ENCODE measurements at places on chromosomes 16 and 17.

DNA sequence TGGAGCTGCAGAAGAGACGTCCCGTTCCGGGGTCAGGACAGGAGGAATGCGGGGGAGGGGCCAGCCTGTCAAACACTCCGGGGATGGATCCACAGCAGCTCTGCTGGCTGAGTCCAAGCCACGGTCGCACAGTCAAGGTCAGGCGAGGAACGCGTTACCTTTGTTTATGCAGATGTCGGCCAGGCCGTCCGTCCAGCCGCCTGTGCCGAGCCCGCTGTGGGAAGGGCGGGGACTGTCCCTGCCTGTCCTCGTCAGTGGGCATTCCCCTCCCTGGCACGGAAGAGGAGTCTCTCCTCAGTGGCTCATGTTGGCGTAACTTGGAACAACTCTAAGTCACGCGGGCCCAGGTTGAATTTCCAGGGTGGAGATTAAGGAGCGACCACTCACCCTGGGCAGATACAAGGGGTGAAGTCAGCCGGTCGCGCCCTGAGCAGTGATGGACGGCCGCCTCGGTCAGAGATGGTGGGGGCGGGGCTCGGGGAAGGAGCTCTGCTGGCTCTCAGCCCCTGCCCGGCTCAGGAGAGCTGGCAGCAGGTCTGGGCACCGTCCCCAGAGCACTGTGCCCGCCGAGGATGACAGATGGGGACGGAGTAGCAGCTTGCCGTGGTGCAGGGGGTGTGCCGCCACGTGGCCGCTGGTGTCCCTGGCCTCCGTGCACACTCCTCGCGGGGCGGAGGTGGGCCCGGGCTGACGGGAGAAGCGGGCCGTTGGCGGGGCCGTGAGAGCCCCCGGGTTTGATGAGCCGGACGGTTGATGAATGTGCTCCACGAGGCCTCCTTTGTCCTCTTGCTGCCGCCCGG, 7.3 kb downstream of the CACNA1H start:
- DNase-seq, result no peak

DNA sequence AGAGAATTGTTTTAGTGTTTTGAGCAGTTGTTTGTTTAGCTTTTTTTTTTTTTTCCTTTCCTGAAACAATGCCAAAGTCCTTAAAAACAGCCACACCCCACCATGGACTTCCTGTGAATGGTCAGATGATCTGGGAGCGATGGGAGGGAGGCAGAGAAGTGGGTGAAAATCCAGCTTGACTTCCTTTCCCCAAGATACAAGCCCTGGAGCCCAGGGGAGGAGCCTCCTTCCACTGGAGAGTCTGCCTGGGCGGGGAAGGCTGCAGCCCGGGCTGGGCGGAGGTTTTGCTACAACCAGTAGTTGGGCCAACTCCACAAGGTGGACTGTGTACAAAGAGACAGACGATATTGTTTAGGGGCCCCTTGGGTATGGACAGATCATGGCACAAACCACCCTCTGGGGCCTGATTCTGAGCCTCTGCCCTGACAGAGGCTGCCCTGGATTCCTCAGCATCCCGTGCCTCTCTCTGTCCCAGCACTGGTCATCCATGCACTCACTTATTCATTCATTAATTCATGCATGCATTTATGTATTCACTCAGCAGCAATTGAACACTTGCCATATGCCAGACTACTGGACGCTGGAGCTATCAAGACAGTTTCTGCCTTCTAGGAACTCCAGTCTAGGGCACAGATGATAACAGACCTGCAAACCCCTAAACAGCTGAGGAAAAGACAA, 29.8 kb downstream of the WSB1 start:
- peak; percentile 55 for DNase-seq

DNA sequence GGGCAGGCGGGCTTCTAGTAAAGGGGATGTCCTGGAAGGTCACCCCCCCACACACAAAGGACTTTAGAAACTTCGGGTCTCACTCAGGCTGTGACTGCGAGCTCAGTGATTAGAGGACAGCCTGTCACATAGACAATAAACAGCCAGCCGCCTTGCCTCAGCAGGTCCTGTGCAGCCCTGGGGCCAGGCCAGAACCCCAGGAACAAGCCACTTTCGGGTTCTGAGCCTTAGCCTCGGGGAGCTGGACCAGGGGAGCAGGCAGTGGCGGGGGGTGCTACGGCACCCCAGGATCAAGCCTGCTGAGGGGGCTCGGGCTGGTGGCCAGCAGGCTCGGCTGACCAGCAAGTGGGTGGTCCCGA, 1.1 kb downstream of the GAS7 start:
- DNase-seq, result no peak

DNA sequence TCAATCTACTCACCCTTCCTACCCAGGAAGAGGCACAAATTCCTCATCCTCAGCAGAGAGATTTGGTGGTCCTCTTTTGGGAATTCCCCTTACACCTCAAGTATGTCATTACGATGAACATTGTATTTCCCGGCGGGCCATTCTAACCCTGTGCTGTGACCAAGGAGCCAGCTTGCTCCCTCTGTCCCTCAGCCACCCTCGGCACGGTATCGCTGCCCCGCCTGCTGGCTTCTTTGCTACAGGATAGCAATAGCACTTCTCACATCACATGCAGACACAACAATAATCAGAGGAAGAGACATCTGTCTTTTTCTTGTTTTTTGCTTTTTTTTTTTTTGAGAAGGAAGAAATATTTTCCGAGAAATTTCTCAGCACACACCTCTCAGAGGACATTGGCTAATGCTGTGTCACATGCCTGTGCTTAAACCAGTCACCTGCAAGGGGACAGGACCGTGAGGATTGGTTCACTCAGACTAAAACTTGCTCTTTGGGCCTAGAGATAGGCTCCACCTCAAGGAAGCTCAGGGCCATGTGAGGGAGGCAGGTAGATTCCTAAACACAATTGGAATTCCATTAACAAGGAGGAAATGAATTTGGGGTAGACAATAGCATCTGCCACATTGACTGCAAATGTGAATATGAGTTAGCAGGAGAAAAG, 41.2 kb downstream of the TMC5 start:
- no peak for DNase-seq

GRCh38 chr17:35627417-35627816, 40.3 kb downstream of the AP2B1 start:
- DNase-seq, result no peak

DNA sequence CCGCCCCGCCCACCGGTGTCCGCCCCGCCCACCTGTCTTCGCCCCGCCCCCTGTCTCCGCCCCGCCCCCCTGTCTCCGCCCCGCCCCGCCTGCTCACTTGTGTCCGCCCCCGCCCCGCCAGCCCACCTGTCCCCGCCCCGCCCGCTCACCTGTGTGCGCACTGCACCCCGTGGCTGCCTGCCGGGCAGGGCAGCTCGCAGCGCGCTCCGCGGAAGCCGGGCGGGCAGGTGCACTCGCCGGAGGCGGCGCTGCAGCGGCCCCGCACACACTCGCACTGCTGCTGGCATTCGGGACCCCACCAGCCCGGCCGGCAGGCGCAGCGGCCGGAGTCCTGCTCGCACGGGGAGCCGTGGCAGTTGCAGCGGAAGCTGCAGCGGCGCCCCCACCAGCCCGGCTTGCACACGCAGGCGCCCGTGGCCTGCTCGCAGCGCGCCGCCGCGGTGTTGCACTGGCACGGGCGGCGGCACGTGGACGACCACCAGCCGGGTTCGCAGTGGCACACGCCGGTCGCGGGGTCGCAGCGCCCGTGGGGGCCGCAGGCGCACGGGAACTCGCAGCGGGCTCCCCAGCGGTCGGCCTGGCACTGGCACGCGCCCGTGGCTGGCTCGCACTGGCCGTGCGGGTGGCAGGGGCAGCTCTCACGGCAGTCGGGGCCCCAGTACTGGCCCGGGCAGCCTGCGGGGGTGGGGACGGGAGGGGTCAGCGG, 2.1 kb downstream of the SCARF1 start:
- DNase-seq, result peak; percentile 89

GRCh38 chr16:67673712-67674580, 7.3 kb downstream of the C16orf86 start:
- no peak for DNase-seq

DNA sequence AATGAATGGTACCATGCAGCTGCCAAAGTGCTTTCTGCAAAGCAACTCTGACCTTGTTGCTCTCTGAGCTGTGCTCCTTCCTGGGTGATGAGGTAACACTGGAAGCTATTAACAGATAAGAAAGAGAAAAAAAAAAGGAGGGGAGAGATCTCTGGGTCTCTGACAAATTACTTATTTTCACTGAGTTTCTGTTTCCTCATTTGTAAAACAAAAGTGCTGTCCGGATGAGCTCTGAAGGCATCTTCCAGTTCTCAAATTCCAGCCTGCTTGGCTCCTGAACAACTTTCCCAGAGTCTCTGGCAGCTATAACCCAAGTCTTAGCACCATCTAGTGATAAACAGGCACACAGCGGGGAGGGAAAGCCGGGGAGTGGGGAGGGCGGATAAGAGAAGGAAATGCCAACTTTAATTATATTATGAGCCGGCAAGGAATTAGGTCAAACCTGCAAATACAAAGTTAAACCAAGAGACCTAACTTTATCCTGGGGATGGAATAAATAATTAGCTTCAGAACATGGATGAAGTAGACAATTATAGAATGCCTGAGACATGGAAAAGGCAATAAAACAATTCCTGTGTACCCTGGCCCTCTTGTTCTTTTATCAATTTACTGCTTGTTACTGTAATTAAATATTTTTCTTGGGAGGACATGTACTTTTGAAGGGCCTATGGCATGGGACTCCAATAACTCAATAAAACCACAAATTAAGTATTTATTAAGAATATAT, 61.3 kb upstream of the KIFC3 start:
- DNase-seq, result peak; percentile 61

DNA sequence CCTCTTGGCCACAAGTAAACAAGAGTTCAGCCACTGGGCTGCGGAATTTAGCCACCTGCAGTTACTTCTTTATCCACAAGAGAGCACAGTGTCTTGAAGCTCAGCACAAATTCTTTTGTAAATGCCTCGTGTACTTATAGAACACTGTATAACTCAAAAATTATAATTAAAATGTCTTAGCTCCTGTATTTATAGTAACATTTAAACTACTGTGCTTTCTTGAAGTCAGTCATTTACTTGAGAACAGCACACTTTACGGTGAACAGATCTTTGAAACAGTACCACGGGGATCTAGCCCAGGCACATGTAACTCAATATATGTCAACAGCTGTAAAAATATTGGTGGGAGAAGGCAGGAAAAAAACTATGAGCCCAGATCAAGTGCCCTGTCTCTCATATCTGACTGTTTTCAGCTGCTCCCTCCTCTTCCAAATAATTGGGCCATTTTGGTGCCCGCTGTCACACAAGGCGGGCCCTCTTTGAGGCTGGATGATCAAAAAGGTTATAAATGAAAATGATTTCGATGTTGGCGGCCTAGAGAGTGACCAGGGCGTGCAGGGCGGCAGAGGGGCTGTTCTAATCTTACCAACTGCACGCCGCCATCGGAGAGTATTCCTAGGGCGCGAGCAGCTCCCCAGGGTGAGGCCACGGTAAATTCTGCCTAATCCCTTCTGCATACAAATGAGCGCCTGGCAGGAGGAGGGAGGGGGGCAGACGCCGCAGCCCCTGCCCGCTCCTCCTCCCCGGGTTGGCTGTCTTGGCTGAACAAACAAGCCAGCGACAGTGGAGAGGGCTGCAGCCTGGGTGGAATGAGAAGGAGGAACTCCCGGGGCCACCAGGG, 183.2 kb downstream of the C16orf78 start:
- DNase-seq, result peak; percentile 88

DNA sequence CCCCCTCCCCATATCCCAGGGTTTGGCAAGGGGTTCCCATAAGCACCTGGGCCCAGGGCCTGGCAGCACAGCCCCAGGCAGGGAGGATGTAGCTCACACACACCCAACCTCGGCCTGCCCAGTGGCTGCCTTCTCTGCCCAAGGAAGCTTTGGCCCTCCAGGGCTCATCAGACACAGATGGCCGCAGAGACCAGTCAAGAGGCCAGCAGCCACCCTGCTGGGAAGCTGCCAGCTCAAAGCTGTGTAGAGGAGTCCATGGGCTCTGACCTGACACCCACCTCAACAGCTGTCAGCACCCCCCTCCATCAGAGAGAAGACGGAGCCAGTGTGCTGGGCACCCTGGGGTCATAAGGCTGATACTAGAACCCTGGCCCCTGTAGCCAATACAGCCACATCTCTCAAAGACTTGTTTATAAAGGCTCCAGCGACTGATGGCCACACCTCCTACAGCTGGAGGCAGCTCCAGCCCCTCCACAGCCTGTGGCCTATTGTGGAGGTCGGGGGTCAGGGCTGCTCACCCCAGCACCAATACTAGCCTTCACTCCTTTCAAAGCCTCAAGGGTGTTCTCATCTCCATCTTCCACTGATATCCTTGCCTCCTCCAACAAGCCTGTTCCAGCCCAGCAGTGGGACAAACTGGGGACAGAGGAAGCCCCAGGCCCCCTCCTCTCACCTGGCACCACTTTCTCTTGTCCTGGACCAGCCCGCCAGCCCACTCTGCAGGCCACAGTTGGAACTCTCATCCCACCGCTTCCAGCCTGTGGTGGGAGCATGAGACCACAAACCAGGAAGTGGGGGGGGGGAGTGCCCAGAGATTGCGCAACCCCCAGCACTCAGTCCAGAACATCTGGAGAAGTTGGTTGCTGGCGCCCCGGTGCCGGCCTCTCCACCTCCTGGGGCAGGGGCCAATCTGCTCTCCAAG, 2.2 kb upstream of the MPG start:
- peak; percentile 62 for DNase-seq
